ENCODE measurements at places on chromosomes 7 and 10.

DNA sequence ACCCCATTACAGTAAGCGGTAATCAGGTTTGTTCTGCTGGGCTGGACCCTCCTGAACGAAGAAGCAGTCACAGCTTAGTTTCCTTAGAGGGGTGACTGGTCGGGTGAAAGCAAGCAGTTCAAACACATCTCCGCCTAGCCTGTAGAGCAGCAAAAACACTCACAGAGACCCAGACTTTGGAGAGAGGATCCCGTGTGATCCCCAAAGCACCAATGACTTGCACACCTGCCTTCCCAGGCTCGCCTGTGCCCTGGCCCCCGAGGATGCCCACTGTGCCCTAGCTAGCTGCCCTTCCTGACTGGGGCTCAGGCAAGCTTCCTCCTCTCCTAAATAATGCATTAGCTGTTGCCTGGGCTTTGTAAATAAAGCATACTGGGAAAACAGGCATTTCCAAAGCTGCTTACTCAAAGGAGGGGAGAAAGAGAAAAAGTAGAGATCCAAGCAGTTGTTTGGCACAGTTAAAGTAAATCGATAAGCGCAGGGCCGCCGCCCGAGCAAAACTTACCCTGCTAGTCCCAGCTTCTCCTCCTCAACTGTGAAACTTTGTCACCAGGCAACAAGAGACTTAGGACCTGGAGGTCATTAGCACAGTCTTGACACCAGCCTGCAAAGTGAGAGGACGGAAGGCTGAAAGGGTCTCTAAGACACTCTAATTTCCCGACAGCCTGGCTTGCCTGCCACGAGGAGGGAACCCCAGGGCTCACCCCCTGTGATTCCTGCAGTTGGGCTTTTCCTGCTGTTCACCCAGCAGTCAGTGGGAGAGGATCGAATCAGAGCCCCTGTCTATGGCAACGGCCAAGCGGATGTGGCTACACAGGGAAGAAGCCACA, 4.8 kb downstream of the LRRC18 start:
- no peak for DNase-seq

DNA sequence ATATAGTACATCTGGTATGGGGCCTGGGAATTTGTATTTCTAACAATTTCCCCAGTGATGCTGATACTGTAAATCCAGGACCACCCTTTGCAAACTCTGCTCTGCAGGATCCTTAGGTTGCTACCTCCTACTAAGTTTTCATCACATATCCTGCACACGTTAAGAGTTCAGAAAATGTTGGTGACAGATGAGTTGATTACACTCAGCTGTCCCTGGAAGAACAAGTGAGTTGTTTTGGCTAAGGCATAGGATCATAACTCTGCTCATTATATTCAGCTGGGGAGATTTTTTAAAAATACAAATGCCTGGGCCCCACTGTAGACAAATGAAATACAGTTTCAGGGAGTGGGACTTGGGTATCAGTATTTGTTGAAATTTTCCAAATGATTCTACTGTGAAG, 274.6 kb upstream of the HABP2 start:
- DNase-seq: no peak

DNA sequence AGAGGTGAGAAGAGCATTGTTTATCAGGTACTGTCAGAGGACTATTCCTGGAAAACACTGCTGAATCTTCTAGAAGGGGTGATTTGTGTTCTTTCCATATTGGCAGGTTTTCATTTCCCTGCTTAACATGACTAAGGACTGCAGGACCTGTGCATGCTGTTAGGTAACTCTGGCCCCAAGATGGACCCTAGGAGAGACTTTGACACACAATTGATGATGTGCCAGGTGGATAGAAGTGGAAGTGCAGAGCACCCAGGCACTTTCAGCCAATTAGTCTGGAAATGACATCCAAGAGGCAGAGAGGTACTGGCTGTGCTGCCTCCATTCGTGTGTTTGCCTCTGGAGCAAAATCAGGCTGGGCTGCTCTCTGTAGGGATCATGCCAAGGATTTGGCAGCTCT, 496.3 kb upstream of the GALNT17 start:
- no peak for DNase-seq

DNA sequence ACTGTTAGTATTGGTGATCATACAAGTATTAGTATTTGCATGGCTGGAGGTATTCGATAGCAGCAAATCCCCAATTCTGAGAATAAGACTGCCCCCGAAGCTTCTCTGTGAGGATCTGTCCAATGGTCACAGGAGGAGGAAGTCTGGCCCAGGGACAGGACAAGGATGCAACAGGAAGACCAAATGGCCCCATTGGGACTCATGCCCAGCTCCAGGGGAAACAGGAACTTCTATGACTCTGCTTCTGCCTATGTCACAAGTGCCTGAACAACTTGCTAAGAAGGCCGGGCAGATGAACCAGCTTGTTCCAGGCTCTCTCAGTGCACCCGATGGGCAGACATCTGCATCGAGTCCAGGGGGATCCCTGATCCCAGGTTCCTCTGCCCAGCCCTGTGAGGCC, 172.0 kb upstream of the GRB10 start:
- DNase-seq: peak; percentile 52

DNA sequence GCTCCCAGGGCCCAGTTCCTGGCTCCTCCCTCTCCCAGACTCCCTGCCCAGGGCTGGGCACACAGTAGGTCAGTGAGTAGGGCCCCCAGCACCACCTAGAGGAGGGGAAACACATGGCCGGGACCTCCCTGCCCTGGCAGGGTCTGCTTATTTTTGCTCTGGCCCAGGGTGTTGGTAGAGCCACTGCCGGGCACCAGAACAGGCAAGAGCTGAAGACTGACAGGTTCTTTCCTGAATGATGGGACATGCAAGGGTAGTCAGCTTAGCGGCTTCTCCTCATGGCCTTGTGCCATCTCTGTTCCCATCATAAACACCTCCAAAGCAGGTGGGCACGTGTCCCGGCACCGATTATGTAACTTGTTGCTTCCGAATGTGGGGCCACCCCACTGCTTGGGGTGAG, 86.5 kb downstream of the NEURL1 start:
- no peak for DNase-seq

DNA sequence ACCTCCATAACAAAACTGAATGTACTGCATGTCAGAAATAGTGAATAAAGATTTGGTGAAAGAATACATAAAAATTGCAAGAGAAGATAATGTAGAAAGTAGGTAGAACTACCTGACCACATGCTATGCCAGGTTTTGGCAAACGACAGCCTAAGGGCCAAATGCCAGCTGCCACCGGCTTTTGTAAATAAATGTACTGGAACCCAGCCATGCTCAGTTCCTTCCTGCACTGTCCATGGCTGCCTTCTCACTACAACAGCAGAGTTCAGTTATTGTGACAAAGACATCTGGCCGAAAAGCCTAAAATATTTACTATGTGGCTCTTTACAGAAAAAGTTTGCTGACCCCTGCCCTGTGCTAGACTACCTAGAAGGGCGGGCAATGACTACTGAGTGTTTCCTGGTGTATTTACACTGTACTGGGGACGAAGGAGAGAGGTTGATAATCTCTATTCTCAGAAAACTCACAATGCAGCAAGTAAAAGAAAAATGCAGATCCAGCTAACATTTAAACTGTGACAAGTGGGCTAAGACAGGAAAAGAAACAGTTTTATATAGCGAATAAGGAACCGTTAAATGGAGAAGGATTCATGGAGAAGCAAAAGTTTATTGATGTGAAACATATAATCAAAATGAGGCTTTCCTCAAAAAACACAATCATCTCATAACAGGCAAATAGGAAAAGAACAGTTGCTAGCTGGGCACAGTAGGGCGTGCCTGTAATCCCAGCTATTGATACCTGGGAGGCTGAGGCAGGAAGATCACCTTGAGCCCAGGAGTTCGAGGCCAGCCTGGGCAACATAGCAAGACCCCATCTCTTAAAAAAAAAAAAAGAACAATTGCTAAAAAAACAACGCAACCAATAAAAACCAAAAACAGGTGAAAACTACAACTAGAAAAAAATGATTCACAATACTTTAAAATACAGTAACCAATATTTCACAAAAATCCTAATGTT, 13.7 kb downstream of the KIN start:
- DNase-seq: no peak

GRCh38 chr10:78931321-78932053, 137.3 kb upstream of the ZMIZ1 start:
- no peak for DNase-seq

- no peak for DNase-seq
These were observed 390.3 kb downstream of the MAGI2 start for GRCh38 chr7:79063019-79063698.

DNA sequence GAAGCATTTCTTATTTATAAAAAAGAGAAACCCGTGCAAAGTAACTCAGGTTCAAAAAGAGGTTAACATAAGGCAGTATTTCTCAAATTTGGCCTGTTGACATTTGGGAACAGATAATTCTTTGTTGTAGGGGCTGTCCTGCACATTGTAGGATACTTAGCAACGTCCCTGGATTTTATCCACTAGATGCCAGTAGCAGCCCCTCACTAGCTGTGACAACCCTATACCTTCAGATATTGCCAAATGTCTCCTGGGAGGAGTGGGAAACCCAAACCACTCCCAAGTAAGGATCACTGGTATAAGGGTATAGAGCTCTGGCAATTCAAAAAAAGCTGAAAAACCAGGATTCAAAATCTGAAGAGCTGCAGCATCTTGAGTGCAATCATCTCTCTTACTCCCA, 202.3 kb upstream of the PRKCQ start:
- no peak for DNase-seq

GRCh38 chr10:18681366-18681765, 22.1 kb downstream of the ARL5B start:
- peak; percentile 74 for DNase-seq
